ENCODE measurements at places on chromosomes 16 and 17. TPM values are rescaled to one million over a fixed set of nuclear protein-coding genes. Genes with fewer than 3 reads are reported as not detected.

- DNase-seq, result no peak
Observed at GRCh38 chr17:73030995-73031394, 61.5 kb downstream of the SLC39A11 start.

- no peak for DNase-seq
Observed at GRCh38 chr17:48503747-48504146, 27.1 kb downstream of the HOXB1 start.

ABCC12 gene
- total RNA-seq, result 0.14 TPM

DNA sequence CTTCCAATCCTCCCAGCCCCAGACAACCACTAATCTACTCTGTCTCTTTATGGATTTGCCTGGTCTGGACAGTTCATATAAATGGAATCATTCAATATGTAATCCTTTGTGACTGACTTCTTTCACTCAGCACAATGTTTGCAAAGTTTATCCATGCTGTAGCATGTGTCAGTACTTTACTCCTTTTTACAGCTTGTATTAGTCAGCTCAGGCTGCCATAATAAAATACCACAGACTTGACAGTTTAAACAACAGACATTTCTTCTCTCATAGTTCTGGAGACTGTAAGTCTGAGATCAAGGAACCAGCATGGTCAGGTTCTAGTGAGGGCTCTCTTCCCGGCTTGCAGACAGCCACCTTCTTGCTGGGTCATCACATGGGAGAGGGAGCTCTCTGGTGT is 41.3 kb downstream of the GPRC5B start:
- DNase-seq, result no peak

- no peak for DNase-seq
Observed at GRCh38 chr17:65914784-65915342, 277.1 kb downstream of the CEP112 start.

DNA sequence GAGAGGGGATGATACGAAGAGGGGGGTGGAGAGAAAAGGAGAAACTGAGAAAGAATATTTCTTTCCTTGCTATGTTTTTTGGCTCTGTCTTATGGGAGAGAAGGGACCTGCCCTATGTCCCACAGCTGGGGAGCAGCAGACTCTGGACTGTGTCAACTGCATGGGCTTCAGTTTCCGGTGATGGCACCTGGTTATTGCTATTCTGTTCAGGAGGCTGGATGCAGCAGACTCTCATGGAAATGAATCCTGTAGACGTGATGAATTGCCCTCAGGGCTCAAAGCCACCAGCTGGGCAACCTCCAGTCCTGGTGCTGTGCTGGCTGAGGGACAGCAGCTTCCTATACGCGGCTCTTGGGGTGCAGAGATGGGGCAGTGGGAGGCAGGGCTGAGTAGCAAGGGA is 121.2 kb downstream of the HAPSTR1 start:
- DNase-seq, result no peak

KRT33A gene
- not detected for total RNA-seq

- DNase-seq, result no peak
Observed at GRCh38 chr17:50775926-50776325, 8.6 kb upstream of the ANKRD40CL start.

METTL23 gene
- 17.3 TPM for total RNA-seq

Measured in Right ventricle myocardium inferior (tissue), 1 donor.